Stimulated activated CD8-positive, alpha-beta memory T cell treated with anti-CD3 and anti-CD28 coated beads, Interleukin-7, amount 100 ng/mL, for 48 hours (primary cell): ENCODE measurements at places on chromosomes 12 and 14.

- no peak for DNase-seq
Observed at GRCh38 chr14:96001866-96002497, 37.2 kb upstream of the C14orf132 start.

DNA sequence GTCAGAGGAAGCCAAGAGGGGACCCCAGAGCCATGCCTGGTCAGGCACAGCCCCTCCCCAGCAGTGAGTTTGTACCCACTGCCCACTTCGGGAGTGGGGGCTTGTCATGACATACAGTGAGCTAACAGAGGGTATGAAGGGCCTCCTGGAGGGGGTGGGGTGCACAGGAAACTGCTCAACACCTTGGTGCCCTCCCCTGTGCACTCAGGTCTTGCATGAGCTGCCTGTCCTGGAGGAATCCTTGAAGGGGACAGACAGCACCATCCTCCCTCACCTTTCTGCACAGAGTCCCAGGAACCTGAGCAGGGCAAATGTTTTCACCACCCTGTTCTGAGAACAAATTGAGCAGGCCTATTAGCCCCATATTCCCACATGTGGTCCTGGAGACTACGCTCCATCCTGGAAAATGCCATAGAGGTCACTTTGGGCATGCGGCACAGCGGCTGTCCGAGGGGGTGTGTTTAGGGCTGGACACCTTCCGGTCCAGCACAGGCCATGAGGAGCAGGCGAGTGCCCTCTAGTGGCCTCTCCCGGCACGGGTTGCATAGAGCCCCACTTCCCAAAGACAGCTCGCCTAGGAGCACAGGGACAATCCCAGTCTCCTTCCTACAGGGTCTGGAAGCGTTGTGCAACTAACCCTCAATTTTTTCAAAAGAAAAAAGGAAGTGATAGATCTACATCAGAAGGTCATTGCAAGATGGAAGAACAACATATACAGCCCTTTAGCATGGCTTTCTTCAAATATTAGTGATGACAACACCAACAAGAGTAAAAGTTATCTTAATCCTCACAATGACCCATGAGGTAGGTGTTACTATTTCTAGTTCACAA is 31.9 kb upstream of the ZFP36L1 start:
- DNase-seq, result no peak

DNA sequence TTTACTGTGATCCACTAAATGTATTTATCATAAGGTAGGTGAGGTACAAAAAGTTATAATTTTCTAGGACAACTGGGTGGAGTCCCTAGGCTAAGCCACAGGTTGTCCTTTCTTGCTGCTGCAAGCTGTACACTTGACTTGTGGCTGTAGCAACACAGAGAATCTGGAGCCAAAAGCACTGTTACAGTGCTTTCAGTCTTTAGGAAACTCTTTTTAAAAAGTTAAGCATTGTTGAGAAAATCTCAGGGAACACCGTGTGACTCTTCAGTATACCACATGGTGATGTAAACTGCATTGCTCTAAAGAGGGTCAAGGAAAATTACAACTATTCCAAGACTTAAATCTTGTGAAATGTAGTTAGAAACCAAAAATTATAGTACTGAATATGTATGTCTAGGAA is 11.4 kb downstream of the SLC15A5 start:
- DNase-seq, result no peak

DNA sequence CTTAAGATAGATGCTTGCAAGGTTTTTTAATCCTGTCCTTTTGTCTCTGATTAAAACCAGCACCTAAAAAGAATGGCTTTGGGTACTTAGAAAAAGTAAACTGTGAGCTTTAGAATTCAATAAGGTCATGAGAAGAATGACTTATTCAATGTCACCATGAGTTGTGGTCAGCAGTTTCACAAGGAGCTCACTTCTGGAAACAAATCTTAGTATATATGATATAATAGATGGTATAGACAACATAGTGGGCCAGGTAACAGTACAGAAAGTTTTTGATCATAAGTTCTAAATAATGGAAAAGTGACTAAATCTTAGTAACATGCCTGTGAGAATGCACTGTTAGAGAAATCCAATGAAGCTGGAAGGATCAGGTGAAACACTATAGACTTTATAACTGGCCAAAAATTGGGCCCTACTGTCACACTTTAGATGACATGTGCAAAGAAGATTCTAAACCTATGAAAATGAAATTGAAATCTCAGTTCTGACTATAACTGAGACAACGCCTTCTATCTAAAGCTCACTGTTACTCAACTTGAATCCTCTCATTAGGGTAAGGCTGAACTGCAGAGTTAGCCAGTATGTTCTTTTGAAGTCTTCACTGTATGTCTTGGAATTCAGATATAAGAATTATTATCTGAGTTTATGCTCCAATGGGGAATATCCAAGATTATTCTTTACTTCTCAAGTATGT is 42.4 kb upstream of the RAD51AP1 start:
- DNase-seq, result peak; percentile 4

- no peak for DNase-seq
Observed at GRCh38 chr12:58086006-58086405, 144.6 kb downstream of the ATP23 start.

DNA sequence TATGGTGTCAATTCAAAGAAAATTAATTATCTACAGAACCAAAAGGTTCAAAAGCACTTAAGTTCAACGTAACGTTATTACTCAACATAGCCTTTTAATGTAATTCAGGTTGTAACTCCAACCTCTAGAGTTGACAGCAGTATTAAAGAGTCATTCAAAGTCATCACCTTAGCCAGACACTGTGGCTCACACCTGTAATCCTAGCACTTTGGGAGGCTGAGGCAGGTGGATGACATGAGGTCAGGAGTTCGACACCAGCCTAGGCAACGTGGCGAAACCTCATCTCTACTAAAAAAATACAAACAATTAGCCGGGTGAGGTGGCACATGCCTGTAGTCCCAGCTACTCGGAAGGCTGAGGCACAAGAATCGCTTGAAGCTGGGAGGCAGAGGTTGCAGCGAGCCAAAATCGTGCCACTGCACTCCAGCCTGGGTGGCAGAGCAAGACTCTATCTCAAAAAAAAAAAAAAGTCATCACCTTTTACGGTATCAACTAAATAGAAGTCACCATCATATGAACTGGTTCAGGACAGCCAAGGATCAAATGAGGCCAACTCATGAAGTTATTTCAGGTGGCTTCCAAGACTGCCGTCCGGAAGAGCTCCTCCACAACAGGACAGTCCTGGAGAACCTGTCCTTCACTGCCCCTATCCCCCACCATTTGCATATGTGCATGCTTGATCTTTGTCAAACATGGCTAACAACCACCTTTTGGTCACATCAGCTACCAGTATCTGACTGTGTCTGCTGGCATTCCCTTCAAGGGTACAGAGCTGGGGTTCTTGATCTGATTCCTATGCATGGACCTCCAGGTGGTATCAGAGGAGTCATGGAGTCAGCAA is 4.2 kb downstream of the PPTC7 start:
- DNase-seq, result no peak

DNA sequence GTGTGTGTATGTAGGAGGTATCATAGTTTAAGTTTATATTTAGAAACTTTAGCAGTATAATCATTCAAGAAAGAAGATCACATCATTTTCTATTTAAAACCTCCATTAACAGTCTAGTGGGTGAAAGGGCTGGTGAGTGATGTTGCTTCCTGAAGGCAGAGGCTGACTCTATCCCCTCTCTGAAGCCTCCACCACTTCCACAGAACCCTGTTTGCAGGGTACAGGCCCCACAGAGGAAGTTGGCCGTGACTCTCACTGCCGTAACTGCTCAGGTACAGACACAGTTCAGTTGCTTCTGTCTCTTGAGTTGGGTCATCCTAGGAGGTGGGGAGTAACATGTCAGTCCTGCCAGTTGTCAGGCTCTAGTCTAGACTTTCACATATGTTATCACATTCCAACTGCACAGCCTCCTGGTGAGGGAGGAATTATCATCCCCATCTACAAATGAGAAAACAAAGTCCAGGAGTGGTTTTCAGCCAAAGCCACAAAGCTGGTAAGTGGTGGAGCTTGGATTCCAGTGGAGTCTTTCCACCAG is 31.5 kb downstream of the CFL2 start:
- DNase-seq, result no peak

GRCh38 chr14:69320581-69321365 is 60.8 kb downstream of the GALNT16 start:
- DNase-seq, result no peak

GRCh38 chr12:106914796-106915634 is 40.7 kb upstream of the TMEM263 start:
- DNase-seq, result no peak

- no peak for DNase-seq
Observed at GRCh38 chr12:31259136-31259886, 66.6 kb downstream of the SINHCAF start.

- DNase-seq, result no peak
Observed at GRCh38 chr12:98228683-98229539, 286.5 kb upstream of the TMPO start.

DNA sequence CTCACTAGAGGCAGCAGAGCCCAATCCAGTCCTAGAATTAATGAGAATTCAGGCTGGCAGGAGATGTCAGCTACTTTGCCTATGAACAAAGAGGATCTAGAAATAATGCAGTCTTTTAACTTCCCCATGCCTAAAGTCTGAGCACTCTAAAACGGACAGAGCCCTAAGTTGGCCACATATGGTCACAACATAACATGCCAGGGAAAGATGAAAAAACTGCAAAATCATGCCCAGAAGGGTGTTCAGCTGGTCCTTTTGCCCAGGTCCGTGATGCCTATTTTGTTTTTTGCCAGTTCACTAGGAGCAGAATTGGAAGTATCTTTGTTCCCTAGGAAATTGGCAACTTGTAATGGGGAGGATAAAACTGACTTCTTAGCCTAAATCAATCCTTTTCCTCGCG is 20.3 kb upstream of the LMNTD1 start:
- DNase-seq, result no peak

- no peak for DNase-seq
Observed at GRCh38 chr12:99381992-99382391, 265.6 kb upstream of the GARIN6 start.

DNA sequence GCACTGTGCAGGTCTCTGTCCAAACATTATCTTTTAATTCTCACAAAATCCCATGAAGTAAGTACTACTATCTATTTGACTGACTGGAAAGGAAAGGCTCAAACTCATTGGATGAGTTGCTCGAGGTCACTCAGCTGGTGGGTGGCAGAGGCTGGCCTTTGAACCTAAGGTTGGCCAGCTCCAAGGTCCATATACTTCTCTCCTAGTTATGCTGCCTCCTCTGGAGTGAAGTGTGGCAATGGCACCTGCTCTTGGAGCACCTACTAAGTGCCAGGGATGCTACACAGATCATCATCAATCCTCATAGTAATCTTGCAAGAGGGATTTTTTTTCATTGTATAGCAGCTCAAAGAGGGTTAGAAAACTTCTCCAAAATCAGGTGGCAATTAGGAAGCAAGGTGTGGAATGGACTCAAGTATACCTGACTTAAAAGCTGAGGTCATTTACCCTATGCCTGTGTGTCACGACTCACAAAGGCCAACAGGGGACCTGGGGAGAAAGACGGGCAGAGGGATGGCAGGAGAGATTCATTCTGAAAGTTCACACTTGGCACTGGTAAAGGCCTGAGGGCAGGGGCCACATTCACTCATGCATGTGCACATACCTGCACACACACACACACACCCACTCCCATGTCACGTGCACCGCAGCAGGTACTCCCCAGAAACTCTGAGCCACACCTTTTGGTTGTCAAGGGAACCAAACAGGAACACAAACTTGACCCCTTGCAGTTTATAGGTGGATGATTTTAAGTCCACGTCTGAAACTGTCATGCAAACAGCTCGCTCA is 146.4 kb downstream of the FOXN3 start:
- no peak for DNase-seq
